ENCODE measurements at places on chromosomes 5 and 9.

- no peak for DNase-seq
Measured at GRCh38 chr9:97280755-97281330, 26.6 kb upstream of the CCDC180 start.

- DNase-seq = peak; percentile 68
Measured at GRCh38 chr9:77735494-77735893, 87.4 kb upstream of the GNA14 start.

- DNase-seq = no peak
Measured at GRCh38 chr5:134423376-134423775, 11.7 kb upstream of the CDKN2AIPNL start.

GRCh38 chr9:15400281-15400941, 22.3 kb upstream of the SNAPC3 start:
- DNase-seq = no peak

DNA sequence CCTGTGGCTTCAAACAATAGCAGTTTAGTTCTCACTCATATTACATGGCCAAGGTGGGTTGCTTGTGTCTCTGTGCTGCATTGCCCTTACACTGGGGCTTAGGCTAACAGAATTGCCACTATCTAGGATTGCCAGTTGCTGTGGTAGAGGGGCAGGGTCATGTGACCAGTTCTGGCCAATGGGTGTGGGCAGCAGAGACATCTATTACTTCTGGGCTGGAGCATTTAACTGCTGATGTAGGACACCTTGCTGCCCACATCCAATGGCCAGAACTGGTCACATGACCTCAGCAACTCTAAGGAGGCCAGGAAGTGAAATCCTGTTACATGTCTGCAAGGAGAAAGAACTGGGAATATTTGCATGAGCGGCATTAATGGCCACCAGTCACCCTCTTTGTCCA, 199.3 kb downstream of the C9orf152 start:
- no peak for DNase-seq

DNA sequence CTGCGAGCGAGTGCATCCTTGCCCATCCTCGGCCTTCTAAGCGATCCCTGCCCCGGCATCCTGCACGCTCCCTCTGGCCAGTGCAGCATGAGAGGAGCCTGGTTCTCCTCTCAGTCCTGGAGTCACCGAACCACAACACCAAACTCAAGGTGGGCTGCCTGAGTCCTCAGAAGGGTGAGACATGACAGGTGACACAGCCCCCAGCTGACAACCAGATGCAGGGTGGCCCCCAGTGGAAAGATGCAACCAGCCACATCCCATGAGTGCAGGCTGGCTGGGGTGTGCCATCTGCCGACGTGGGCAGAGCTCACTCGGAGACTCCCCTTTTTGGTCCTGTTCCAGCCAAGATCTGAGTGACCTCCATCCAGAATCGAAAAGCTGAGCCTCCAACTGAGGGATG, 58.4 kb downstream of the COL23A1 start:
- no peak for DNase-seq

GRCh38 chr9:82180711-82181110, 192.1 kb downstream of the SPATA31D1 start:
- DNase-seq = no peak

- DNase-seq = peak; percentile 67
Measured at GRCh38 chr5:164345173-164345849, 839.9 kb downstream of the MAT2B start.

- DNase-seq = peak; percentile 47
Measured at GRCh38 chr5:74546796-74547195, 93.7 kb downstream of the ENC1 start.

- peak; percentile 99 for DNase-seq
Measured at GRCh38 chr5:119070828-119071560, at the start of gene DMXL1. Gene DMXL1 (plus strand): TSS chr5:119071087. CDS start chr5:119071570, 483 bp downstream.

DNA sequence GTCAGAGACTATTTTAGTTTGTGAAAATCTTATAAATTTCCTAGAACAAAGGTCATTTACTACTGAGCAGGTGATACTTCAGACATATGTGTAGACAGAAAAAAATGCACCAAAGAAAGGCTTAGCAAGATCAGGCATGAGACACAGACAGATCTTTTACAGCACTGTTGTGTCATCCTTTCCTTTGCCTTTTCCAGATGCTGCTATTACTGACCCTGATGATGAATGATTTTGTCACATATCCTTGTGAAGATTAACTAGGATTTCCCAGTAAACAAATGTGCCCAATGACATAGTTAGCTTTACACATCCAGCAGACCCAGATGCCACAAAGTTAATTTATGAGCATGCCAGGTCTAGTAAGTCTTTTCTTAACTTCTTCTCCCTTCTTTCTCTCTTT, 68.2 kb downstream of the DMRTA1 start:
- DNase-seq = no peak

- DNase-seq = no peak
Measured at GRCh38 chr9:121781145-121781548, 129.7 kb downstream of the DAB2IP start.

DNA sequence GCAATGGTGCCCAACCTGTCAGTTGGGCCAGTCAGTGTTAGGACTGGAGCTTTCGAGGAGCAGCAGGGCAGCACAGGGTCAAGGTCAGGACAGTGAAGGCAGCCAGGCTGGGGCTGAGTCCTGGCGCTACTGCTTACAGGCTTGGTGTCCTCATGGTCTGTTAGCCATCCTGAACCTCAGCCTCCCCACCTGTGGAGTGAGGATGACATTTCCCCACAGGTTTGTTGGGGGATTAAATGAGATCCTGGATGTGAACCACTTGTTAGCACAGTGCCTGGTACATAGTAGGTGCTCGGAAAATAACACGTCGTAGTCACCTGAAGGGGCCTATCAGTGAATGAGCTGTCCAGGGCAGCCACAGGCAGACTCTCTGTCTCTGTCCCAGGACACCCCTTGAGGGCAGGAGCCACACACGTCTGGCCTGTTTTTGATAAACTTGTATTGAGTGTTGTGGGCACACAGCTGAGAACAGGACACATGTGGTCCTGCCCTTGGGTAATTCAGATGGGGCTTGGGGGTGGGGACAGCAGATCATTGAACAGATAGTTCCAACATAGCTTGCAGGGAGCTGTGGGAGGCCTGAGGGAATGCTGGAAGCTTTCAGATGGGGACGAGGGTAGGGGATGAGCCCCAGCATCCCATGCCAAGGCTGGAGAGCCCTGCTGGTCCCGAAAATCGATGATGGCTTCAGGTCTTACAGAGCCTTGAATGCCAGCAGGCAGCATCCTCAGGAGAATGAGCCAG, 69.3 kb downstream of the AMBP start:
- DNase-seq = no peak

DNA sequence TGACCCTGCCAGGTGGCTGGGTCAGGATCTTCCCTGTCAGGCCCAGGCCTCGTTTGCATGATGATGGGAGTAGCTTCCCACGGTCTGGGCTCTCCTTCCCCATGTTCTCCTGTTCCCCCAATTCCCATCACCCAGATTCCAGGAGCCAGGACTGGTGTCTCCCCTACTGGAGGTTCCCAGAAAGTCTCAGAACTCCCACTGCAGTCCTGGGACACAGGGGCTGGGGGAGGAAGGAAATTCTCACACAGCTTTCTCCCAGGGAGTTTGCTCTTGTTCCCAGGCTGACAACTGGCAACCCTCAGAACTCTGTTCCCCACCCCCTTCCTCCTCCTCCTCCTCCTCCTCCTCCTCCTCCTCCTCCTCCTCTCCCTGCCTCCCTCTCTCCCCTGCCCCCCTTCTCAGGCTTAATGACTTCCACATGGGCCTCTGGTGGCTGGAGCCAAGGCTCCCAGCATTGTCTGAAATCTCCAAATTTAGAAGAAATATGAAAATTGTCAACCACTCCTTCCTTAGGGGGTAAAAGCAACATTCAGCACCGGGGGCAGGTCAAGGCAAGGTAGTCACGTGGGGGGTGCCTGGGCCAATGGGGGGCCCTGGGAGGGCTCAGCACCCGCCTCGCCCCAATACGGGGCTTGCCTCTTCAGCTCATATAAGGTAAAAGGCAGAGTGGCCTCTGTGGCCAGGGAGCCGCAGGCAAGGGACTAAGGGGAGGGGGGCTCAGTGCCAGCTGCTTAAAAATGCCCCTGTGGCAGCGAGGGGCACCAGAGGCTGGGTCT, 27.3 kb upstream of the IL17B start:
- DNase-seq = peak; percentile 100

GRCh38 chr5:18113721-18114120, 479.5 kb downstream of the TAF11L14 start:
- DNase-seq = peak; percentile 17

GRCh38 chr9:113143432-113144227, 7.2 kb upstream of the SLC31A2 start:
- DNase-seq = no peak

DNA sequence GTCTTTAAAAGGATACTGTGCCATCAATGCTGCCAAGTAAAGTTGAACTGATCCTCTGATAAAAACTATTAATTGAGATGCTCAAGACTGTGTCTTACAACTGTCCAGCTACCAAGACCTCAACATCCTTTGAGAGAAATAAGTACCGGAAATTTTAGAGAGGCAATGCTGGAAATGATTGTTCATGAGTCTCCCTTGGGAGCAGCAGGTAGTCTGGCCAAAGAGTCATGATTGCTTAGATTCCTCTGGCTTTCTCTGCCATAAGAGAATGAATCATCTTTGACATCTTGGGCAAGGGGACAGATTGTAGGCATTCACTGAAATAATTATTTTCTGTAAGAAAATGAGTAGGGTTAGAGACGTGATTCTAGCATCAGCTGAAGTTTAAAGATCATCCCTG, 466.6 kb upstream of the DAB2 start:
- peak; percentile 62 for DNase-seq

DNA sequence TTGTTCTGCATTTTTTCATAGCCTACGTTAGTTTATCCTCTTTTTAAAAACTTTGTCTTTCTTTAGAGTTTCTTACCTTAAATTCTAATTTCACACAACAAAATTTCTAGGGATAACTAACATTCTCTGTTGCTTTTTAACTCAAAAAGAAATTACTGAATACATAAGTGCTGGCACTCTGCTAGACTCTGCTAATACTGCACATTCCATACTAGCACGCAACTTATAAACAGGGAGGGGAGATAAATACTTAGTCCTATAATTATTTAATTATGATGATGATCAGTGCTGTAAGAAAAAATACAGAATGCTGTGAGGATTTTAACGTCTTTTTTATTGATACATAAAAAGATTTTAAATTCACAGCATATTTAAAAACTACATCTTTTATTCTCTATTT, 25.1 kb downstream of the RNF145 start:
- peak; percentile 55 for DNase-seq

DNA sequence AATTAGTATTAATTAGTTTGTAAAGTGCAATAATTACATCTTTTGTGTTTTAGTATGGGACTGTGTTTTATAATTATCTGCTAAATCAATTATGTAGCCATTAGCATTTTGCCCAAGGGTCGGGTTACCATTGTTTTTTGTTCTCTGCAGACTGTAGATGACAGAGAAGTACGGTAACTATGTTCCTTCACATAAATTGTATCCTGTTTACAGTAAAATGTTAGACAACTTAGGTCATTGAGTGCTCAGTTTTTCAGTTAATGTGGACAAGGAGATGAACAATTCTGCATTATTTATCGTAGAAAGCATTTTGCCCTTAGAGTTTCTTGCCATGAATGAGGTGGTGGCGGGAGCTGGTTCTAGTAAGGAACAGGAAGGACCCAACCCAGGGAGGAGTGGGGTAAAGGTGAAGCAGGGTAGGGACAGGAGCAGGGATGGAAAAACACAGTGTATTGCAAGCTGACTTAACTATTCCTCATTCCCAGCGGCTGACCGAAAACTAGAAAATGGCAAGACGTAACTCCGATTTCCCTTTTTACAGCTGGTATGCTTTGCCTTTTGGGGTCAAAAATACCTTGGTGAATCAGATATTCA, 243.7 kb upstream of the SLC24A2 start:
- DNase-seq = no peak

DNA sequence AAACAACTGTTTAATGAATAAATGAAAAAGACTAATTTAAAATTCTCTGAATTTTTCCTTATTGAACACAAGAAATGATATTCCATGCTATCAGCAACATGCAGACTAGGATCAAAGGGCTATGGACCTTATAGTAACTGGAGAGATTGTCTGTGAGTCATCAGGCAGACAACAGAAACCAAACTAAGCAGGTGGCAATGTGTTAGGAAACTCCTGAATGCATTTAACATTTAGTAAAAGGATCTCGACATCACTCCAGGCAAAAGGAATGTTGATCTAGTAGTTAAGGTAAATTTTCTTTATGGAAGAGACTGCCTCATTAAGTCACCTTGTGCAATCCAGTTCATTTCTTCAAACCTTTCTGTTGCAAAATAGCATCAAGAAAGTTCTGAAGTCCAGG, 58.4 kb downstream of the ARL15 start:
- DNase-seq = no peak

DNA sequence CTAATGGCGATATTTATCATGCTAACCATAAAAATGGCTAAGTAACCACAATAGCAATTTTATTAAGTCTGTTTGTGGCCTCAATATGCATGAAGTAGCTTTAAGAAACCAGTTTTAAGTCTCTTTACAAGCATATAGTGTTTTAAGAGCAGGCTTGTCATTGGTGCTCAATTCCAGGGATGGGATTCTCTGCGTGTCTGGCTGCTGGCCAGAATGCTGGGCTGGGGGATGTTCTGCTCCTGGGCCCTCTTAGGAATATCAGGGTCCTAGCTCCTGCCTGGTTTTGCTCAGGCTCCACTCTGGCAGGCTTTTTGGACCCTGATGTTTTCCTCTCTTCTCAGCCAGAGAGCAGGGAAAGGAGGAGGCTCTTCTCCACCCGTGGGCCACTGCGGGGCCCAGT, 127.2 kb downstream of the PDE8B start:
- peak; percentile 9 for DNase-seq

DNA sequence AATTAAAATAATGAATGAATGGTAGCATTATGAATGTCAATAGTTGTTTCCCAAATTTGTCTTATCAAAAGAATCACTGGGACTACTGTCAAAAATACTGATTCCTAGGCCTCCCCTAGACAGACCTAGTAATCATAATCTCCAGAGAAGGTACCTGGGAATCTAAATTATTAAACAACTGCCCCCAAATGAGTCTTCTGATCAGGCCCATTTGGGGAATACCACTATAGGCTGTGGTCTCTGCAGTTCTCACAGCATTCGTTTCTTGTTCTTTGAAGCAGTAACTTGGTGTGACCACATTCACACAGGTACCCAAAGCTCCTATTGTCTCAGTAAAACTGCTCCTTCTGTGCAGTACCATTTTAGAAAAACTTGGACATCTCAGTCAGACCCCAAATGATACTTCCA, 230.9 kb downstream of the PIK3R1 start:
- DNase-seq = no peak

GRCh38 chr9:127295005-127295404, 30.4 kb downstream of the GARNL3 start:
- no peak for DNase-seq
